HTR-8/SVneo (cell line): ENCODE measurements at places on chromosomes 6 and 20.

- no peak for DNase-seq
These were observed 44.0 kb downstream of the UST start for GRCh38 chr6:148790817-148791216.

GRCh38 chr20:20680991-20681508, 31.4 kb downstream of the RALGAPA2 start:
- DNase-seq, result no peak

DNA sequence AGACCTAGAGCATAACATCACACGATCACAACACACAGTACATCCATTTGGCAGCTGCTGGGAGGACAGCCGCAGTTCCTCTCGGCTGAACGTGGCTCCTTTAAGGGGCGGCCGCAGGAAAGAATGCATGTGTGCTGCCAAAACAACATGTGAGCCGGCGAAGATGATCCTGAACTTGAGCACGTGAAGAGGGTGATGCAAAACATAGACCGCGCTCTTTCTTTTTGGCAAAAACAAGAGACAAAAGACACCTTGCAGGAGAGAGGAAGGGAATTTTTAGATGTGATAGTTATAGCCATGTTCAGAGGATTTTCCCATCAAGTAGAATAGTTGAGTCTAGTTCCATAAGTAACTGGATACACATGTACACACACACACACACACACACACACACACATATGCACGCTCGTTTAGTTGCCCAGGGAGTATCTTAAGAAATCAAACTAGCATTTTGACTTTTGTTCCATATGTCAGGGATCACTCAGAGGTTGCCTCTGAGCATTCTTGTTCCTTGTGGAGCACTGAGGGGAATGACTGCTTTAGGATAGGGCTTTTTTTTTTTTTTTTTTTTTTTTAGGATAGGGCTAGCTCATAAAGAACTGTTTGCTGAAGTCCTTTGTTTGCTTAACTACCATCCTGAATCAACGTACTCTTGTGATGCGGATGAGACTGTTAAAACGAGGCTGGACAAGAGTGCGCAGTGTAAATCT, 21.7 kb upstream of the RANBP9 start:
- no peak for DNase-seq

DNA sequence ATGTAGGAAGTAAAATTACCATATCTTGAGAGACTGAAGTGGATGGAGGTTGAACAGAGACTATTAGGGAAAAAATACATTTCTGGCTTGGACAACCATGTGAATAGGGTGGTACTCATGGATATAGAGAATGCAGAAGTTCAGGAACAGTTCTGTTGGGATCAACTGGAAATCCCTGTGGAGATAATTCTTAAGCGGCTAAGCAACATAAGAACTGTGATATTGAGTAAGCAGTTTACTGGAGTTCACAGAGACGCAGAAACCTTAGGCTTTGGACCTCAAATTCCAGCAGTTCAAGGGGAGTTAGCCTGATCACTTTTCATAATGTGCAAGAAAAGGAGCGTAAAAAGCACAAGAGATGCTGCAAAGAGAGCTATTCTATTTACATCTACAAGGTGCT, 23.6 kb upstream of the SLC17A4 start:
- no peak for DNase-seq

- DNase-seq, result no peak
These were observed 17.8 kb downstream of the GZF1 start for GRCh38 chr20:23379772-23380171.

DNA sequence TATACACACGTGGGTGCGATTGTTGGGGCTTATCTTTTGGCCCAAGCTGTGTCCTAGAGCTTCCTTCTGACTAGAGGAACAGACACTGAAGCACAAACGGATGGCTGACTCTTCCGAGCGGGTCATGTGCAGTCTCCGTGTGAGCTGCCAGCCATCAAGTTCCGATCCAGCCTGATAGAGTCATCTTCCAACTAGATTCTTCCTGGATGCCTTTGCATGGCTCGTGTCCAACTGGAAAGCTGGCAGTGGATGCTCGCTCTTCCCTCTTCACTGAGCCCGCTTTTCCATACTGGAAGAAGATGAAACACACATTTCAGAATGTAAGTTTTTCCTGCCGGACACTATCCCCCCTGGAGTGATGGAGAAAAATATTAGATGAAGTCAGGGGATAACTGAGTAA, 148.1 kb downstream of the SCML4 start:
- DNase-seq, result no peak

DNA sequence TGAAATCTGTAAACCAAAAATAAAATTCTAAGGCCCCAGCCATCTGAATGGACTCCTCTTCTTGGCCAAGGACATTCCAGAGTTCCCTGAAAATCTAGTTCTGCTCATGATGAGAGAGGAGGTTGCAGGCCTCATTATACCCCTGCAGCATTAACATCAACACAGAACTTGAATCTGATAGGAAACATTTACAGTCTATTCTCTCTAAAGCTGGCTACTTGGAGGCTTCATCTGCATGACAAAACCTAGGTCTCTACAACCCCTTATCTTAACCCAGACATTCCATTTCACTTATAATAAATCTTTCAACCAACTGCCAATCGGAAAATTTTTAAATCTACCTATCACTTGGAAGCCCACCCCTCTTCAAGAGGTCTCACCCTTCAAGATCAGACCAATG, 15.7 kb downstream of the RTN4IP1 start:
- no peak for DNase-seq

GRCh38 chr6:100701728-100702127, 179.4 kb downstream of the ASCC3 start:
- no peak for DNase-seq

DNA sequence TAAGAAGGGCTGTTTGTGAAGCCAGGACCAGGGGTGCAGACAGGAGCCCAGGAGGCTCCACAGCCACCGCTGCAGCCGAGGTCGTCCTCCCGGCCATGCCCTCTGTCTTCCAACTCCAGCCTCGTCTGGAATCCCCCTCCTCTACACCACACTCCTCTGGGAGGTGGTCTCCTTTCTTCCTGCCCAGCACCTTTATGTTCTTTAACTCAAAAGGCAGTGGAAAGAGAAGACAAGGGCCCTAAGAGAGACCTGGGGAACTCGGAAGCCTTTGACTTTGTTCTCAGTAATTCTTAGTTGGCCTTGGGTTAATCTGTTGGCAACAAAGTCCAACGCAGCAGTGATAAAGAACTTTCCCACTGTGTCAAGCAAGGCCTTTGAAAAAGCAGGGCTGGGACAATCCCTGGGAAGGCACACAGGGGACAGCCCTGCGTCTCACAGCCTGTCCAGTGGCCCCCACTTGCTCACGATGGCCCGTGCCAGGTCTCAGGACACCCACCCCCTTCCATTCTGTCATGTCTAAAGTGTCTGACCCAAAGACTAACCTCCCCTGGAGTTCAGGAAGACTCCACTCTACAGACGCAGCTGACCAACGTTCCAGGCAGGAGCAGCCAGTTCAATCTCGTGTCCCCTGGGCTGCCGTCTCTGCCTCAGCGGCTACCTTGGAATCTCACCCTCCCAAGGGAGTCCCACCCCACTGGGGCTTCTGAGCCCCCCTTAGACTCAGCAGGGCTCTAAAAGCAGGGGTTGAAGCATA, 42.8 kb upstream of the FAM50B start:
- DNase-seq, result no peak
